ENCODE measurements at places on chromosomes 5 and 9. TPM values are rescaled to one million over a fixed set of nuclear protein-coding genes. Genes with fewer than 3 reads are reported as not detected.

GRCh38 chr9:79131824-79132377 is 439.9 kb upstream of the TLE4 start:
- DNase-seq, result no peak

- DNase-seq, result no peak
These were observed 155.5 kb upstream of the WWC1 start for GRCh38 chr5:168135897-168136296.

GRCh38 chr9:79662537-79662956 is 90.8 kb downstream of the TLE4 start:
- no peak for DNase-seq

Gene C5orf58
- total RNA-seq, result not detected

DNA sequence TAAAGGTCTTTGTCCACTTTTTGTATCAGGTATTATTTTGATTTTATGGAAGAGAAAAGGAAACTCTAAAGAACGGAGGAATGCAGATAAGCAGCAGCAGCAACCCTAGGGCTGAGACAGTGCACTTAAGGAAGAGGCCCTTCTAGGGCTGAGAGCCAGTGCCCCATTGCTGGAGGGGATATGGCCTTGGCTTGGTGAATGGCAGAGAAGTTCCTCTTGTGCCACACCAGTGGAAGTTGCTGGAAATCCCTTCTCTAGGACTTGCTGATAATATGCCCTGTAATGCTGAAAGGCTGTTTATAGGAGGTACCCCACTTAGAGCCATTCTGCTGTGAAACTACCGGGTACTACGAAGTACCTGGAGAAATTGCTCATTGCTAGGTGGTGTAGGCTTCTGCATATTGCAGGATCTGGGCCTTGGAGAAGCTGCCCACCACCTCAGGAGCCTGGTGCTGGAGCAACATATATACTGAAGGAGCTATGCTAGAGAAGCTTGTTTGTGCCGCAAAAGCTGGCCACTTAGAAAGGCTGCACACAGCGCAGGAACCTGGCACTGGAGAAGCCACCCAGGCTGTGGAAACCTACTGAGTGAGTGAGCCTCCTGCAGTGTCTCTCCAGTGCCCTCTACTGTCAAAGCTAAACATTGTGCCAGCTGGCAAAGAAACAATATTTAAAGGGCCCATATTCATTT is 9.6 kb upstream of the UBTD2 start:
- peak; percentile 79 for DNase-seq

Gene EQTN
- not detected for total RNA-seq

GRCh38 chr5:110038297-110038997 is 348.7 kb downstream of the MAN2A1 start:
- DNase-seq, result no peak

All from osteoblast (primary cell).